ENCODE measurements at places on chromosomes 12 and 14.

- no peak overlapping the region for H3K27ac ChIP-seq
- H3K27me3 ChIP-seq = no peaks in the 10 kb centered on the region
- no peak for DNase-seq
- H3K4me3 ChIP-seq = no peak overlapping the region
- no peaks in the 10 kb centered on the region for H3K36me3 ChIP-seq
These were observed 100.3 kb downstream of the ESR2 start for GRCh38 chr14:64193821-64194220.

- H3K27me3 ChIP-seq = no peaks in the 10 kb centered on the region
- no peaks in the 10 kb centered on the region for H3K4me1 ChIP-seq
- no peak for DNase-seq
- H3K36me3 ChIP-seq = no peaks in the 10 kb centered on the region
These were observed 26.3 kb downstream of the MLXIP start for GRCh38 chr12:122104844-122105243.

DNA sequence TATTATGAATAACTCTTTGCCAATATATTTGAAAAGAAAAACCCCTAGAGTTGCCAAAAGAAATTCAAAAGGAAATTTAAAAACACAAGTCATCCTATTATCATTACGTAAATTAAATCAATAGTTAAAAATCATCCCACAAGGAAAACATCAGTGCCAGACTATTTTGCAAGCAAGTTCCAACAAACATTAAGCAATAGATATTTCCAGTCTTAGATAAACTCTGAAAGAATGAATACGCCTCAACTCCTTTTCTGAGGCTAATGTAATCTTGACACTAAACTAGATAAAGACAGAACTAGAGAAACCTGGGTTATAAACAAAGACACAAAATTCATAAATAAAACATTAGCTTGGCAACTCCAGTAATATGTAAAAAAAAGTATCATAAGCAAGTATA, 245.9 kb downstream of the FOXN3 start:
- H3K4me1 ChIP-seq = no peaks in the 10 kb centered on the region
- no peak for DNase-seq
- no peaks in the 10 kb centered on the region for H3K27me3 ChIP-seq
- no peak overlapping the region for H3K4me3 ChIP-seq
- no peak overlapping the region for H3K27ac ChIP-seq

GRCh38 chr12:42960087-42960527, 370.6 kb upstream of the PRICKLE1 start:
- no peak overlapping the region for H3K4me3 ChIP-seq
- H3K27ac ChIP-seq = no peak overlapping the region
- no peak for DNase-seq
- no peaks in the 10 kb centered on the region for H3K27me3 ChIP-seq
- no peaks in the 10 kb centered on the region for H3K36me3 ChIP-seq

DNA sequence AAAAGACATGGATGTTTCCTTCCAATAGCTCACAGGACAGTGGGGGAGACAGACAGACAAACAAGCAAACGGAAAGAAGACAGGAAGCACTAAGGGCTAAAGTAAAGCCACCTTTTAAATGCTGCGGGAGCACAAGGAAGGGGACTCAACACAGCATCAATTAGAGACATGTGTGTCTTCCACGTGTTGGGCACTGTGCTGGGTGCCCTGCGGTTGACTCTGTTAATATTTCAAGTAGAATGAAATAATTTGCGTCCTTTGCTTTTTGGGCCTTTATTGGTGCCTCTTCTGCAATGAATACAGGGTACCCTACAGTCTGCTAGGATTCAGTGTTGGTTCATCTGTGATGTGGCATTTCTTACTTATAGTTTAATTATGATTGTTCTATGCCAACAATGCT, 90.9 kb upstream of the CPM start:
- DNase-seq = no peak
- H3K4me3 ChIP-seq = no peak overlapping the region
- H3K27me3 ChIP-seq = no peaks in the 10 kb centered on the region
- no peaks in the 10 kb centered on the region for H3K4me1 ChIP-seq
- H3K36me3 ChIP-seq = no peaks in the 10 kb centered on the region

GRCh38 chr12:19778797-19779196, 339.5 kb downstream of the AEBP2 start:
- H3K4me1 ChIP-seq = no peaks in the 10 kb centered on the region
- no peaks in the 10 kb centered on the region for H3K27me3 ChIP-seq
- H3K27ac ChIP-seq = no peak overlapping the region

DNA sequence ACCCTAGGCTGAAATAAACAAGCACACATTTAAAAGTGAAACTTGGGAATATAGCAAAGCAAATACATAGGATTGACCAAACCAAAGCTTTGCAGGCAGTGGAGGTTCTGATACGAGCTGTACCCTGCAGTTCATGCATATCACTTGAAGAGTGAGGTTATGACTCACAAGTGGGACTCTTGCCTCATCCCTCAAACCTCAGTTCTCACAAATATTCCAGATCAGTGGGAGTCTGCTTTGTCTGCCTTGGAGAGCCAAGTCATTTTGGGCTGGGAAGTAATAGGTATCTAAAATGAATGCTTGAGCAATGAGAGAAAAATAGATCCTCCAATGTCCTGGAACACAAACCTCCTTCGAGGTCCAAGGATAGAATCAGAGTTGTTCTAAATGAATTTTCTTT, 116.4 kb downstream of the LRIG3 start:
- no peaks in the 10 kb centered on the region for H3K36me3 ChIP-seq
- no peaks in the 10 kb centered on the region for H3K27me3 ChIP-seq
- no peak for DNase-seq
- H3K27ac ChIP-seq = no peak overlapping the region

- H3K27ac ChIP-seq = no peak overlapping the region
- H3K27me3 ChIP-seq = no peaks in the 10 kb centered on the region
- no peak for DNase-seq
- H3K4me1 ChIP-seq = no peaks in the 10 kb centered on the region
- H3K36me3 ChIP-seq = no peaks in the 10 kb centered on the region
- no peak overlapping the region for H3K4me3 ChIP-seq
These were observed 18.6 kb upstream of the OR10AD1 start for GRCh38 chr12:48221645-48222044.

GRCh38 chr12:132646850-132647249, 28.3 kb downstream of the P2RX2 start:
- H3K36me3 ChIP-seq = no peaks in the 10 kb centered on the region
- no peaks in the 10 kb centered on the region for H3K27me3 ChIP-seq
- H3K4me1 ChIP-seq = no peaks in the 10 kb centered on the region

GRCh38 chr14:47273939-47274338, 401.5 kb downstream of the MDGA2 start:
- DNase-seq = no peak
- H3K27ac ChIP-seq = no peak overlapping the region
- no peaks in the 10 kb centered on the region for H3K4me1 ChIP-seq
- no peaks in the 10 kb centered on the region for H3K36me3 ChIP-seq
- H3K27me3 ChIP-seq = no peaks in the 10 kb centered on the region

GRCh38 chr14:100155049-100155621, 4.3 kb downstream of the DEGS2 start:
- no peaks in the 10 kb centered on the region for H3K27me3 ChIP-seq
- no peaks in the 10 kb centered on the region for H3K4me1 ChIP-seq
- H3K27ac ChIP-seq = no peak overlapping the region
- H3K36me3 ChIP-seq = no peaks in the 10 kb centered on the region

DNA sequence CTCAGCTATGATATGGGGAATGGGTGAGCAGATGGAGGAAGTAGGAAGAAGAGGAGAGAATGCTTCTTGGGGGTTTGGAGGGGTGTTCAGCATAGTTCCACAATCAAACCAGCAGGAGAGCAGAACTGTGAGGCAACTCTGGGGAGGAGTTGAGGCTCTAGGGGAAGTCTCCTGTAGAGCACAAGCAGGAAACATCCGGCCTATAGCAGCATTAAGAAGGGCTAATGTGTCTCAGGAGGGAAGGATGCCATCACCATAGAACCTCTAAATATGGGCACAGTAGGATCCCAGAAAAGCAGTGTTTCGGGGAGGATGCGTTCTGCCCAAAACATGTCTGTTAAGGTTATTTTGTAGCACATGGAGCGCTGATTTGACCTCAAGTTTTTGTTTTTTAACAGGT, 8.4 kb upstream of the SALL2 start:
- no peak overlapping the region for H3K4me3 ChIP-seq
- H3K27ac ChIP-seq = no peak overlapping the region
- H3K27me3 ChIP-seq = no peaks in the 10 kb centered on the region
- H3K36me3 ChIP-seq = no peaks in the 10 kb centered on the region
- no peak for DNase-seq
- H3K4me1 ChIP-seq = no peaks in the 10 kb centered on the region

GRCh38 chr12:117214797-117215196, 24.5 kb upstream of the FBXO21 start:
- DNase-seq = no peak
- no peaks in the 10 kb centered on the region for H3K4me1 ChIP-seq
- no peak overlapping the region for H3K27ac ChIP-seq
- H3K4me3 ChIP-seq = no peak overlapping the region
- H3K36me3 ChIP-seq = no peaks in the 10 kb centered on the region

DNA sequence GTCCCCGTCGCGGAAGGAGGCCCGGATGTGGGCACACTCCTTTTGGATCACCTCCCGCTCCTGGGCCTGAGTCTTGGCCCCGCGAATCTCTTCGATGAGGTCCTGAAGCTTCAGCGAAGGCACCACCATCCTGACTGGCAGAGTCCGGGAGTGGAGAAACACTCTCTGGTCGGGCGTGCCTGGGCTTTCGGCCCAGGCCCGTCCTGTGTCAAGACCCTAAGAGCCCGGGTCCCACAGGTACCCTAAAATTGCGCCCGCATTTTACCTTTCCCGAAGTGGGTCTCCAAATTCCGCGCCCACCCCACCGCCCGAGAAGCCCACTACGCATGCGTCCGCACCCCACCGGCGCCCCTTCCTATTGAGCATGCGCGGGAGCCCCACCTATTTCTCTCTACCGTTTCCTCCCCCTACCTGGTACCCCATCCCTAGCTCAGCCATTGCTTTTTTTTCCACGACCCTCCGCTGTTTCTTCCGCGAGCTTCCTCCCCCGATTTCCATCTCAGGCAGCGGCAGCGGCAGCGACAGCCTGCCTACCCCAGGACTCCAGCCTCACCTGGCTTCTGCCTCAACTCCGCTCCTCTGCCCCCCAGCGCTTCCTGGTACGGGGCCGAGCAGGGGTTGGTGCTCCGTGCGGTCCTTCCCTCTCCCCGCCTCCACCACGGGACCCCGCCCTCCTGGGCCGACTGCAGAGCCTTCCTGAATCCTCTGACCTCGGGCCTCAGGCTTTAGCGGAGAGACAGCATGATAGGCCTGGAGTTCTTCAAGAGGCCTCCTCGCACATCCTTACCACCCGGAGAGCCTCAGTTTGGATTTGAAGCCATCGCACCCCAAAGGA, at the start of gene AP1G2:
TSS of gene AP1G2 (minus strand) at position 606 of the 835 bp plus-strand sequence. CDS start at position 129, 477 bp downstream.
- H3K36me3 ChIP-seq = no peaks in the 10 kb centered on the region
- H3K4me1 ChIP-seq = no peaks in the 10 kb centered on the region
- peak within 1 kb of the TSS; percentile 19 for H3K27ac ChIP-seq

DNA sequence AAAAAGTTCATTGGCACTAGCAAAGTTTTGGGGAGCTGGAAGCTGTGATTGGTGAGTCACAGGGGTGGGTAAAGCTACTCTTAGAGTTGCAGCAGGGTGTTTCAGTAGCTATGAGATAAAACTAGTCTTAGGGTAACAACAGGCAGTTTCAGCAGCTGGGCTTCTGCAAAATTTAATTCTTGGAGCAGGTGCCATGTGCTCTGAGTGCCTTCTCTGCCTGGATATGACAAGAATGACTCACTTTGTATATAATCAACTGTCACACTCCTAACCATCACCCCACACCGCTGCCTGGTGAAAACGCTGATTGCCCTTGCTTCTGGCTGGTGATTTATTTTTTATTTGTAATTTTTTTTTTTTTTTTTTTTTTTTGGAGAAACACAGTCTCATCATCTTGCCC, 10.5 kb upstream of the PLBD2 start:
- no peaks in the 10 kb centered on the region for H3K27me3 ChIP-seq
- H3K36me3 ChIP-seq = no peaks in the 10 kb centered on the region
- no peak overlapping the region for H3K27ac ChIP-seq
- no peak overlapping the region for H3K4me3 ChIP-seq
- no peak for DNase-seq

GRCh38 chr12:76368230-76368629, 20.0 kb upstream of the BBS10 start:
- H3K36me3 ChIP-seq = no peaks in the 10 kb centered on the region
- H3K27ac ChIP-seq = no peak overlapping the region
- H3K27me3 ChIP-seq = no peaks in the 10 kb centered on the region
- H3K4me1 ChIP-seq = no peaks in the 10 kb centered on the region
- H3K4me3 ChIP-seq = no peak overlapping the region

DNA sequence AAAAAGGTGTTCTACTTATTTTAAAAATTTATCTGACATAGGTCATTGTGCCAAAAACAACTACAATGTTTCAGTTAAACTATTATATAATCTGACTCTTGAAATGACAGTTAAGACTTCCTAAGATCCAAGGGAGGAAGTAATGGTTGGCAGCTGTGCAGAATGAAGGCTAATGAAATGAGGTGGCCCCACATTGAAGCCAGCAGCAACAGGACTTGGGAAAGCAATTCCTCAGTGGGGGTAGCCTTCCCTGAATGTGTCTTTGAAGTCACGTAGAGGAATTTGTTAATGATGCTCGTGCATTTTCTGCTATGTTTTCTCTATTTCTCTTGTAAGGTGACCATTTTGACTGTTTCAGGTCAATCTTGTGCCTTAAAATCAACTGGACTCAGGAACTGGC, 162.4 kb upstream of the DAAM1 start:
- no peak for DNase-seq
- 0 out of 2 replicates have a peak, but pooled peaks cover 6% of the 10 kb centered on the region for H3K4me1 ChIP-seq
- no peaks in the 10 kb centered on the region for H3K27me3 ChIP-seq
- no peak overlapping the region for H3K27ac ChIP-seq
- H3K4me3 ChIP-seq = no peak overlapping the region
